Omental fat pad (tissue), 4 donors: ENCODE measurements at places on chromosomes 2 and 18. TPM values are rescaled to one million over a fixed set of nuclear protein-coding genes. Genes with fewer than 3 reads are reported as not detected.

Gene HOXD4
- total RNA-seq: 14.2 TPM

Gene LAMA3
- total RNA-seq: 54.0 TPM

- no peak for DNase-seq
Measured at GRCh38 chr2:224094413-224094812, 55.3 kb upstream of the SERPINE2 start.

DNA sequence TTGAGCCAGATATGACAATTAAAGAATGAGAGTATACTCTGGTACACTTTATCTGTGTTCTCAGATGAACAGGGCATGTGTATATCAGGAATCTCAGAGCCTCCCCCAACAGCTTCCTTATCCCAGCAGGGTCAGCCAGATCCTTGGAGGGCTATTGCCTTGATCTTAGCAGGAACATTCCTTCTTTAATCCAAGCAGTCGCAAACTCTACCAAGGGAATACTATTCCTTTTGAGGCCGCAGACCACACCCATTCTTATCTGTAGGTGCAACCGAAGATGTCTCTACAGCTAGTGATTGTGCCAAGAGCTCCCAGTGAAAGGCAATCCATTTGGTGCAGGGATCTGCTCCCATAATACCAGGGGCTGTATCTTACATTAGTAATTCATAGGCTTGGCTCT is 118.3 kb upstream of the DOK6 start:
- DNase-seq: no peak

GRCh38 chr18:50527636-50528307 is 32.1 kb upstream of the MAPK4 start:
- no peak for DNase-seq
